Hypothalamus (tissue), 51 donors: ENCODE measurements at places on chromosomes 16 and 17.

DNA sequence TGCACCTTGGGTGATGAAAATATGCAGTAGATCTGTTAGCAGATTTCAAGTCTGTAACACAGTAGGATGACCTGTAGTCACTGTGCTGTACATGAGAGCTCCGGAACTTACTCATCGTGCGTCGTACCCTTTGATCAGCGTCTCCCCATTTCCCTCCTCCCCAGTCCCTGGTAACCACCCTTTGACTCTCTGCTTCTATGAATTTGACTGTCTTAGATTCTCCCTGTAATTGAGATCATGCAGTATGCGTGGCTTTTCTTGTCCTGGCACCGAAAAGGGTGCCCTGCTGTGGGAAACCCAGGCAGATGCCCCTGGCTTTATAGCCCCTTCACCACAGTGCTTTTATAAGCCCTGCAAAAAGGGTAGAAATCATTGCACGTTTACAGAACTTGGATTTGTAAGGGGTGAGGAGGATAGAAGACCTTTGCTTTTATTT lies 20.5 kb downstream of the CLEC16A start:
- no peak for DNase-seq

- DNase-seq = no peak
Measured at GRCh38 chr17:50133769-50134099, 3.8 kb upstream of the SAMD14 start.

- no peak for DNase-seq
Measured at GRCh38 chr16:17276610-17277009, 194.2 kb downstream of the XYLT1 start.

GRCh38 chr16:75860326-75861053 lies 134.2 kb upstream of the CPHXL start:
- peak; percentile 56 for DNase-seq

- DNase-seq = no peak
Measured at GRCh38 chr17:77326636-77327035, 185.9 kb downstream of the SEC14L1 start.

- no peak for DNase-seq
Measured at GRCh38 chr17:43193251-43193650, 18.4 kb upstream of the TMEM106A start.

GRCh38 chr17:20944014-20944865 lies 98.6 kb downstream of the USP22 start:
- no peak for DNase-seq

DNA sequence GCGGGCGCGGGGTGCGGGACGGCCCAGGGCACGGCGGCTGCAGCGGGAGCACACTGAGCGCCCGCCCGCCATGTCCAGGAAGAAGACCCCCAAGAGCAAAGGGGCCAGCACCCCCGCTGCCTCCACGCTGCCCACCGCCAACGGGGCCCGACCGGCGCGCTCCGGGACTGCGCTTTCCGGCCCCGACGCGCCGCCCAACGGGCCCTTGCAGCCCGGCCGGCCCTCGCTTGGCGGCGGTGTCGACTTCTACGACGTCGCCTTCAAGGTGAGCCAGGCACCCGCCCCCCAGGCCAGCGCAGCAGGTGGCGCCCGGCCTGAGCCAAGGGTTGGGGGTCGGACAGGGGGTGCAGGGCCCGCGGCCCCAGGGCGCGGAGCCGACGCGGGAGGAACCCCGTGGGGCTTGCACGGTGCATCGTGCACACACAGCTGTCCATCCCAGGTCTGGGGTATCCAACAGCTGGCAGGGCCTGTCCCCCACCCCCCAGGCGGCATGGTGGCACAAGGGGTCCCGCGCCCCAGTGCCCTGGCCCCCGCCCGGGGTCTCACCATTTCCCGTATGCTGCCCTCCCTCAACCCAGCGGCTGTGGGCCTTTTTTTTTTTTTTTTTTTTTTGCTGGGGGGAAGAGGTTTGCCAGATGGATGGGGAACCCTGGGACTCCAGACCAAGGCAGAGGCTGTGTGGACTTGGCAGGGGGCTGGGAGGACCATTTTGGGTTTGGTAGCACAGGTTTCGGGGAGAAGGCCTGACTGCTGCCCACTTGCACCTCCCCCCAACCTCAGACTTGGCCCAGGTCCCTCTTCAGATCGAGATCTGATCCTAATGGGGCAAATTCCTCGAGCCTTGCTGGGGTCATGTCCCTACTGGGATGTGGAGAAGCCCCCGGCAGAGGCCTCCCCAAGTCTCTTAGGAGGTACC lies 547 bp downstream of the RAB26 start:
- DNase-seq = no peak

DNA sequence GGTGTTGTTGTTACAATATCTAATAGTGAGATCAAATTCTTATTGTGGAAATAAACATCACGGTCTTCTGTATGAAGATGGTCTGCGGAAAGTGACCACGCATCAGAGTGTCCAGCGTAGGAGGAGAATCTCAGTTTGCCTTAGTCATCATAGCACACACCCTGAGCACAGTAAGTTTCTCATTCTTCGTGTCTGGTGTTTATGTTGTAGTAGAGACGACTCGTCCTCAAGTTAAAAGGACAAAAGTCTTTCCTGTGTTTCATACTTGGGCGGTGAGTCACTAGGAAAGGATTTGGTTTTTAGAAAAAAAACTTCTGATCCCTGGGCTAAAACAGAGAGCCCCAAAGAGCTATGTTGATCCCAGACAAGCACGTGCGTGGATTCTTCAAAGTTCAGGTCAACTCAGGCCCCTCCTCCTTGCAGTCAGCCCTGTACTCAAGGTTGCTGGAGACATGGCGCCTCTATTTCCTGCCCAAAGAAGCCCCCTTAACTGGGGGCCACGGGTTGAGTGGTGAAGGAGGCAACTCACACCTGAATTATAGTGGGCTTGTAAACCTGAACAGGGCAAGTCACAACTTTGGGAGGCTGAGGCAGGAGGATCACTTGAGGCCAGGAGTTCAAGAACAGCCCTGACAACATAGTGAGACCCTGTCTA lies 170.4 kb downstream of the ZFHX3 start:
- no peak for DNase-seq

GRCh38 chr17:83149761-83150251 lies 70.4 kb downstream of the METRNL start:
- no peak for DNase-seq

GRCh38 chr17:61757168-61757567 lies 106.2 kb downstream of the BRIP1 start:
- DNase-seq = no peak

DNA sequence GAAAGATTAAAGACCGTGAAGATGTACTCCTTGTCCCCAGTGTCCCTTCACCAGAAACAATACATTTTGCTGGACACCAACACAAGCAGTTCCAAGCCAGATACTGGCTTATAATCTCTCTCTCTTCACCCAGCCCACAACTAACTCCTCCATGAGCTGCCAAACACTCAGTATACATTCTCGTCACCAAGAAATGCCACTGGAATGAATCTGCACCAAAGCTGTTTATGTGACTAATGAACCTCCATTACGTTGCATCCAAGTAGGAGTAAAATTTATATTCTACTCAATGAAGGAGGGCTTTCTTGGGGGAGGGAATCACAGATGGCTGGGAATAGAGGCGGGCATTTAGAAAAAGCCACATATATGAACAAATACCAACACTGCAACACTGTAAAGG lies 20.9 kb upstream of the SOX9 start:
- no peak for DNase-seq

DNA sequence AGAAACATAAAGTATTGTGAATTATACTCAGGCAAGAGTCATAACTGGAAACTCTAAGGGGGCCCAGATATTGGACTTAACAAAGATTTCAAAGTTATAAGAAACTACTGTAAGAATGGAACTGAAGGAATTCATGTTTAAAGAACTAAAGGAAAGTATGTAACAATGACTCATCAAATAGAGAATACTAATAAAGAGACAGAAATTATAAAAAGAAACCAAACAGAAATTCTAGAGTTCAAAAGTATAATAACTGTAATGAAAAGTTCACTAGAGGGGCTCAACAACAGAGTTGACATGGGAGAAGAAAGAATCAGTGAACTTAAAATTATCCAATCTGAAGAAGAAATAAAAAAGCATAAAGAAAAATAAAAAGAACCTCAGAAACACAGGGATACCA lies 55.4 kb downstream of the ADCY9 start:
- no peak for DNase-seq

DNA sequence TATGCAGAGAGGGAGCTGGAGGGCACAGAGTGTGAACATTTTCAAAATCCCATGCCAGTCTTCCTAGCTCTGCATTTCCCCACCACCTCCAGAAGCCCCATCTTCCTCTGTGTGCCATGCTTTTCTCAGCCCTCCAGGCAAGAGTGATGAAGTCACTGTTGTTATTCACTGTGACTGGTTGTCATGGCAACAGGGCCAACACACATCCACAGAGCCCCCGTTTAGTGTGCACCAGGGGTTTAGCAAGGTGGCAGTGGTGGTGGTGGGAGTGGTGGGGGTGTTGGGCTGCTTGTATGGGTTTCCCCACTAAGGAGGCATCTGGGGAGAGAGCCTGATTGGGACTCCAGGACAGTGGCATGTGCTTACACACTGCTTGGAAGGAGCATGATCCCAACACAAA lies 309.9 kb upstream of the ASIC2 start:
- DNase-seq = no peak

GRCh38 chr16:19705843-19706242 lies 12.2 kb downstream of the KNOP1 start:
- DNase-seq = no peak

GRCh38 chr16:27786221-27786922 lies 236.4 kb downstream of the KATNIP start:
- no peak for DNase-seq

GRCh38 chr16:15606518-15607220 lies 36.3 kb downstream of the MARF1 start:
- DNase-seq = no peak

- no peak for DNase-seq
Measured at GRCh38 chr16:77590707-77591106, 131.6 kb upstream of the NUDT7 start.

- no peak for DNase-seq
Measured at GRCh38 chr16:73568769-73569168, 520.8 kb upstream of the ZFHX3 start.

GRCh38 chr17:68775318-68775717 lies 174.2 kb upstream of the FAM20A start:
- no peak for DNase-seq

DNA sequence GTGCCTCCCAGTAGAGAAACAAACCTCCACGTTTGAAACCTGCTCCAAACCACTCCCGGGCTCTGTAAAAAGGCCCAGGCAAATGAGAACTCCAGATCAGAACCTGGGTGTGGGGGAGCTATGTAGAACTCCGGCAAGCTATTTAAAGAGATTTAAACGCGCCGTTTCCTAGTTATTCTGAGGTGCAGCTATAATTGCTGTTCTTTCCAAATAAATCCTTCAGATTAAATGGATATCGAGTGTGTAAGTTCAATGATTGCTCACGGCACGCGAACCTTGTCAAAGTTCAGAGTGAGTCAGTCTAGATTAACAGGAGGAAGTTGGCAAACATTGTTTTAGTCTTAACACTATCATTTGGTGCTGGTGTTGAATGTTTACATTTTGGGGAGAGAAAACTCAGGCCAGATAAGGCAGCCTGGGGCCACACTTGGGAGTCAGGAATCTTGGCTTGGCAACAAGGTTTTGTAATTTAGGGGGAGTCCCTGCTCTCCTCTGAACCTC lies 92.9 kb upstream of the SALL1 start:
- no peak for DNase-seq

DNA sequence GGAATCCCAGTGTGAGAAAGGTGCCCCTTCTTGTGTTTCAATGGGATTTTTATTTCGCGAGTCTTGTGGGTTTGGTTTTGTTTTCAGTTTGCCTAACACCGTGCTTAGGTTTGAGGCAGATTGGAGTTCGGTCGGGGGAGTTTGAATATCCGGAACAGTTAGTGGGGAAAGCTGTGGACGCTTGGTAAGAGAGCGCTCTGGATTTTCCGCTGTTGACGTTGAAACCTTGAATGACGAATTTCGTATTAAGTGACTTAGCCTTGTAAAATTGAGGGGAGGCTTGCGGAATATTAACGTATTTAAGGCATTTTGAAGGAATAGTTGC lies 567 bp downstream of the UBB start:
- DNase-seq = no peak

DNA sequence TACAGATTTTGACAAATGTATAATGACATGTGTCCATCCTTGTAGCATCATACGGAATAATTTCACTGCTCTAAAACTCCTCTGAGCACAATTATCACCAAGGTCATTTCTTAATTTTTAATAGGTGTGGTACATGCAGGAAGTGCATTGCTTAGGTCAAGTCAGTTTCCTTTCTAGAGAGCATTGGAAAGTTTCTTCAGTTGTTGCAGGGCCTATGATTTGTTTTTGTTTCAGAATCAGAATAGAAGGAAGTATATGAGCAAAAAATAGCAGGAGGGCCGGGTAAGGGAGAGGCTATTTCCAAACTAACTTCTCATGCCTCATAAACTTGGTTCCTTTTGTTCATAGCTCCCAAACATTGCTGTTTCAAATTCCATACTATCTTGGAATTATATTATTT lies 24.0 kb upstream of the SLFN5 start:
- no peak for DNase-seq

- no peak for DNase-seq
Measured at GRCh38 chr17:29612404-29613280, 10.1 kb downstream of the CORO6 start.

- DNase-seq = no peak
Measured at GRCh38 chr17:74329378-74329777, 3.4 kb downstream of the KIF19 start.

DNA sequence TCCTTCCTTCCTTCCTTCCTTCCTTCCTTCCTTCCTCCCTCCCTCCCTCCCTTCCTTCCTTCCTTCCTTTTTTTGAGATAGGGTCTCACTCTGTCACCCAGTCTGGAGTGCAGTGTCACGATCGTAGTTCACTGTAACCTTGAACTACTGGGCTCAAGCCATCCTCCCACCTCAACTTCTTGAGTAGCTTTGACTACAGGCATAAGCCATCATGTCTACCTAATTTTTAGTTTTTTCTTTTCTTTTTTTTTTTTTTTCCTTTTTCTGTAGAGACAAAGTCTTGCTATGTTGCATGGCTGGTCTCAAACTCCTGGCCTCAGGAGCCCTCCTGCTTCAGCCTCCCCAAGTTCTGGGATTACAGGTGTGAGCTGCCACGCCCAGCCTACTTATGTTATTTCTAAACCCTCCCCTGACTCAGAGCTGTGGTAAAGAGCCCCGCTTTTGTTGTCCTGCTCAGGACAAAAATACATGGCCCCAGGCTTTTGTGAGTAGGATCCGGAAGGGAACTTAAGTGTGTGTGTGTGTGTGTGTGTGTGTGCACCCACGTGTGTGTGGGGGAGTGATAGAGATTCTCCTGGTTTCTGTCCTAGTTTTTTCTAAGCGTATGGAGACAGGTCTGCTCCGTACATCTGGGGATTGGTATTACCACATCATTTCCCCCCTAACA lies 67.1 kb downstream of the PRKCB start:
- no peak for DNase-seq

GRCh38 chr16:27289669-27290068 lies 21.1 kb upstream of the NSMCE1 start:
- DNase-seq = no peak
